Left lobe of liver (tissue), 2 donors: ENCODE measurements at places on chromosomes 7 and 10. TPM values are rescaled to one million over a fixed set of nuclear protein-coding genes. Genes with fewer than 3 reads are reported as not detected.

The SLC26A5 gene
- 0.33 TPM for total RNA-seq

- DNase-seq = no peak
These were observed 117.2 kb upstream of the ADCY1 start for GRCh38 chr7:45456747-45457524.

DNA sequence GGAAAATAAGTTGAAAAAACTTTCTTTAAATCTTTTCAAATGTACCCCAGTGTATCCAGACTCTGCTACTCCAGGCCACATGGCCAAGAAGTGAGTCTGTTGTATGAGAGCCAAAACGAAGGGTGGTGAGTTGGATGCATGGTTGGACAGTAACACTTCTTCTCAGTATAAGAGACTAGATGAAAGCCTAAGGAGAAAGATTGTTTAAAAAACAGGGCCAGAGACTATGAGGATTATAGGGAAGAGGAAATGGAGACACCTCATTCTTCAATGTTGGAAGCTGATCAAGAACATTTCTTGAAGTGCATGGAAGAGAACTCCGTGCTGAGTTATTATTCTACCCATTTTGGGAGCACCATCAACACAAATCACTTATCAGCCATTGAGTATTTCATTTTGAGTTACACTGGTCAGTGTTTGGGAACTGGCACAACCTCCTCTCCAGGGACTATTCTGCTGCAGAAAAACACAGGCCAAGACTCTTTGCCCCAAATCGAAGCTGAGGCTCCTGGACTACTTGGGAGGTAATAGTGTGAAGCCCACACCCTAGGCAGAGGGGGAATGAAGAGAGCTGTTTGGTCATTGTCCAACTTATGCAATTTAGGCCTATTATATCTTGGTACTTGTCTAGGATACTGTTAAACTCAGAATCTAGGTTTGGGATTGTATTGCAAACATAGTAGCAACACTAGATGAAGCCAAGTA is 123.0 kb upstream of the SEC61G start:
- DNase-seq = no peak

- DNase-seq = no peak
These were observed 13.3 kb downstream of the ZNF862 start for GRCh38 chr7:149851449-149851848.

DNA sequence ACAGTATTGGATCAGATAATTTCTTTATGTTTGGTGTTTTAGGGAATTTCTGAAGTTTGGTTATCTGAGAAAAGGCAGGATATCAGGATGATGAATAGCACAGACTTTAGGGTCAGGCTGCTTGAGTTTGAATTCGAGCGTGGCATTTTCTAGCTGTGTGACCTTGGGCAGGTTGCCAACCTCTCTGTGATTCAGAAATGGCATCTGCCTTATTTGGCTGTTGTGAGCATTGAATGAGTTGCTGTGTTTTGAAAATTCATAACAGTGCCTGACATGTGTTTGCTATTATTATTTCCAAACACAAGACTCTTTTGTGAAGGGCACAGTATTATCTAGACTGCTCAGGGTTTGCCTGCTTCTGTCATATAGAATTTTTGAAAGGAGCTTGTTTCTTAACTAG is 66.9 kb downstream of the NXPH1 start:
- no peak for DNase-seq

- no peak for DNase-seq
These were observed 196.4 kb upstream of the POM121L12 start for GRCh38 chr7:52838981-52839411.

GRCh38 chr7:7720750-7721621 is 2.6 kb upstream of the RPA3 start:
- no peak for DNase-seq

DNA sequence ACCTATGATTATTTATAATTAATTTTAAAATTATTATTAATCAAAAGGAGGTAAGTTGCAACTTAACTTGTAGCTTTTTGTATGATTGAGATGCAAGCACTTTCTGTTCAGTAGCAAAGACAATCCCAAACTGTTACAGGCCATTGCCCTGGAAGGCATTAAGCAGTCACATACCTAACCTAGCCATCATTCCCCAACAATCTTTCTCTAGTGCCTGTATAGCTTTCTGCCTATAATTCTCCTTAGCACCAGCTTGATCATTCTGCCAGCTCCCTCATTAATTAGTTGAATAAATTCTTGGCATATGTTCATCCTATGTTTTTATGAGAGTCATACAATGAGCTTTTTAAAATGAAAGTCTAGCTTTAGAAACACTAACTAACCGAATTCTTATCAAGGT is 178.9 kb upstream of the TMEM106B start:
- DNase-seq = no peak

DNA sequence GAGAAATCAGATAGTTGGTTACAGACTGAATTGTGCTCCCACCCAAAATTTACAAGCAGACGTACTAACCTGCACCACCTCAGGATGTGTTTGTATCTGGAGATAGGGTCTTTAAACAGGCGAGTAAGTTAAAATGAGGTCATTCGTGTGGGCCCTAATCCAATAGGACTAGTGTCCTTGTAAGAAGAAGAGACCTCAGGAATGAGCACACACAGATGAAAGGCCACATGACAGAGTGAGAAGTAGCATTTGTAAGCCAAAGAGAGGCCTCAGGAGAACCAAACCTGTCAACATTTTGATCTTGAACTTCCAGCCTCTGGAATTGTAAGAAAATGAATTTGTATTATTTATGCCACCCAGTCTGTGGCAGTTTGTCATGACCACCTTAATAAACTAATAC is 149.5 kb upstream of the VWC2 start:
- DNase-seq = no peak

DNA sequence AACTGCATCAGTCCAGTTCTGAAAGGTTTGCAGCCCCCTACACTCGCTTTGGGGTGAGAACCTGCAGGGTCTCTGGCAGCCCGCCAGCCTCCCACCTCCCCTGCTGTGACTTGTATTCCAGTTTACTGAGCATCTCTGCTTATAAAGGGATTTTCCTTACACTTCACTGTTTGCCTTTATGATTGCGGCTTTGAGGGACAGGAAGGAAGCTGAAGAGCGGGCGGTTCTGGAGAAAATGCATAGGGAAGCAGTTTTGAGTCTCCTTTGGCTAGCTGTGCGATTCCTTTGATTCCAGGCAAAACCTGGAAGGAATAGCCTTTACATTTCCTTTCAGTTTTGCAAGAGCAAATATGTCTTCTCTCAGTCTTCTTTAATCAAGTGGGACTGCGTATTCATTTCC is 65.0 kb upstream of the TRIM8 start:
- DNase-seq = no peak
